ENCODE measurements at places on chromosomes 11 and 22.

DNA sequence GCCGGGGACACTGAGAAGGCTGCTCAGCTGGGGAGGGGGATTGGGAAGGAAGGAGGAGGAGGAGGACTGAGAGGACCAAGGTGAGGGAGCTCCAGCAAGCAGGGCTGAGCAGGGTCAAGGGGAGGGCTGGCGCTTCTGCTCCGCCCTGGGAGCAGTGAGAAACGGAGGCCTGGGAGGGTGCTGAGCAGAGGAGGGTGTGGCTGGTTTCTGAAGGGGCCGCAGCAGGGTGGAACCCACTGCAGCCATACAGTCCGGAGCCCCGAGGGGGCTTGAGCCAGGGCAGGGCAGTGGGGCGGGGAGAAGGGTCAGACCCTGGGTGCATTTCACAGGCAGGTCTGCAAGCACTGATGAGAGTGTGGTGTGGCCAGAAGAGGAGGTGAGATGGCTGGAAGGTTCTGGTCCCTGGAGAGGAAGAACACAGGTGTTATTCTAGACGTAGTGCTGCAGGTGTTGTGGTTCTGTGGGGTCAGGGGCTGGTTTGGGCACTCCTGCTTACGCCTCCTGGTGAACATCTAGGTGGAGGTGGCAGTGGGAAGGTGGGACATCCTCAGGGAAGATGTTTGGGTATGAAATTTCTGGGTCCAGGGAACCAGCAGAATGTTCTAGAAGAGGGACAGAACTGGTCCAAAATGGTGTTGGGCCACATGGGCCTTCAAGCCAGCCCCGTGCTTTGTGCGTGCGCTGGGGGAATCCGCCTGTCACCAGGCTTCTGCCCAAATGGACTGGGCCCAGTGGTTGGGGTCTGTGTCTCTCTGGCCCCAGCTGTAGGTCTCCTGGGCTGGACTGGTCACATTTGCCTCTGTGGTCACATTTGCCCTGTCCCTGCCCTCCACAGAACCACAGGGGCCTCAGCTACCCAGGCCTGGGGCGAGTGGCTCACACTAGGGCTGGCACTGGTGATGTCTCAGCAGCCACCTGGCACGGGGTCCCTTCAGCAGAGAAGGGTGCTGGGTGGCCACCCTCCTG lies 714.7 kb downstream of the BRD1 start:
- DNase-seq = no peak

GRCh38 chr11:46649180-46649738 lies 31.9 kb downstream of the ATG13 start:
- DNase-seq = no peak

- DNase-seq = no peak
These were observed 12.4 kb downstream of the C11orf21 start for GRCh38 chr11:2289350-2289749.

GRCh38 chr22:23837911-23838680 lies 710 bp downstream of the DERL3 start:
- peak; percentile 17 for DNase-seq

DNA sequence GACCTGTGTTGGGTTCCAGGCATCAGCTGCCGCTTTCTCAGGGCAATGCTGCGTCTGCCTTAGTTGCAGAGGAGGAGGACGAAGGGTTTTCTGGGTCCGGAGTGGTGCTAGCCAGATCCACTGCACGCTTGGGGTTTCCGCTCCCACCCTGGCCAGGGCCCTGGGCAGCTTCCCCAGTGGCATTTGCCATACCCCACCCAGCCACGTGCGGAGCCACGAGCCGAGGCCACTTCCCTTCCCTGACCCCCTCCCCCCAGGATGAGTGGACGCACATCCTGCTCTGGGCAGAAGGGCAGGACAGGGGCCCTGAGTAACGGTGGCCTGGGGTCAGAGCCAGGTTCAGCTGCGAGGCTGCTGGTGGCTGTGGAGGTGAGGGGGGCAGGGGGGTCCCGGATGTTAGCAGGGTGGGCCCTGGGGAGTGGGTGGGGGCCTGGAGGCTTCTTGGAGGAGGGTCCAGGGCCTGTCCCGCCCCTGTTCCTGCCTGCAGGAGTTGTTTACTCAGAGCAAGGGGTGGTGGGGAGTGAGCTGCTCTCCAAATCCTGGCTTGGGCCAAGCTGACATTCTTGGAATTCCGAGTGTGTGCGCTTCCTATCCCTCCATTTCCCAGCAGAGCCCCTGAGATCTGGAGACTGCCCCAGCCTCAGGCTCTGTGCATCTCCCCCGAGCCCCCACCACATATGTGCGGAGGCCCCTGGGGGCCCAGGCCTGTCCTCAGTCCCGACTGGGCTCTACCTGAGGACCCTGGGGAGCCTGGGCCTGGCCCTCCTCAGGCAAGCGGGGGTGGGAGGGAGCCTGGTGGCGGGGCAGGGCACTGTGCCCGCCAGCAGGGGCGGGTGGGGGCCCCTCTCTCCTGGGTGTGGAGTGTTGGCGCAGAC lies 1.4 kb downstream of the TSPAN4 start:
- DNase-seq = no peak

- no peak for DNase-seq
These were observed 34.2 kb downstream of the DDX10 start for GRCh38 chr11:108698844-108699642.

DNA sequence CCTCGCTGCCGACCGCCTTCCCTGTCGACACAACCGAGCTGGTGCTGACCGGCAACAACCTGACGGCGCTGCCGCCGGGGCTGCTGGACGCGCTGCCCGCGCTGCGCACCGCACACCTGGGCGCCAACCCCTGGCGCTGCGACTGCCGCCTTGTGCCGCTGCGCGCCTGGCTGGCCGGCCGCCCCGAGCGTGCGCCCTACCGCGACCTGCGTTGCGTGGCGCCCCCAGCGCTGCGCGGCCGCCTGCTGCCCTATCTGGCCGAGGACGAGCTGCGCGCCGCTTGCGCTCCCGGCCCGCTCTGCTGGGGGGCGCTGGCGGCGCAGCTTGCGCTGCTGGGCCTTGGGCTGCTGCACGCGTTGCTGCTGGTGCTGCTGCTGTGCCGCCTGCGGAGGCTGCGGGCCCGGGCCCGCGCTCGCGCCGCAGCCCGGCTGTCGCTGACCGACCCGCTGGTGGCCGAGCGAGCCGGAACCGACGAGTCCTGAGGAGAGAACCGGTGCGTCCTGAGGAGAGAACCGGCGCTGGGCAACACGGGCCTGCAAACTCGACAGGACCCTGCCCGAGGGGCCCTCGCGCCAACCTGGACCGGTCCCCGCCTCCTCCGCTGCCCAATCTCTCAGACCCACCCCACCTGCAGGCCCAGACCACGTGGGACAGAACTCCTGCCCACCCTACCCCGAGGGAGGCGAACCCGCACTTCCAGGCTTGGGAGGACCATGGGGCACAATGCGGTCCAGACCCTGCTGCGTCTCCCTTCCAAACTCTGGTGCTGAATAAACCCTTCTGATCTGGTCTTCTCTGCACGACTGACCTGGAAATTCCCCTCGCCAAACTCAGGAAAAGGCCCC lies 866 bp downstream of the GP1BB start:
- peak; percentile 21 for DNase-seq

GRCh38 chr22:46843821-46844255 lies 81.4 kb downstream of the TBC1D22A start:
- DNase-seq = no peak

DNA sequence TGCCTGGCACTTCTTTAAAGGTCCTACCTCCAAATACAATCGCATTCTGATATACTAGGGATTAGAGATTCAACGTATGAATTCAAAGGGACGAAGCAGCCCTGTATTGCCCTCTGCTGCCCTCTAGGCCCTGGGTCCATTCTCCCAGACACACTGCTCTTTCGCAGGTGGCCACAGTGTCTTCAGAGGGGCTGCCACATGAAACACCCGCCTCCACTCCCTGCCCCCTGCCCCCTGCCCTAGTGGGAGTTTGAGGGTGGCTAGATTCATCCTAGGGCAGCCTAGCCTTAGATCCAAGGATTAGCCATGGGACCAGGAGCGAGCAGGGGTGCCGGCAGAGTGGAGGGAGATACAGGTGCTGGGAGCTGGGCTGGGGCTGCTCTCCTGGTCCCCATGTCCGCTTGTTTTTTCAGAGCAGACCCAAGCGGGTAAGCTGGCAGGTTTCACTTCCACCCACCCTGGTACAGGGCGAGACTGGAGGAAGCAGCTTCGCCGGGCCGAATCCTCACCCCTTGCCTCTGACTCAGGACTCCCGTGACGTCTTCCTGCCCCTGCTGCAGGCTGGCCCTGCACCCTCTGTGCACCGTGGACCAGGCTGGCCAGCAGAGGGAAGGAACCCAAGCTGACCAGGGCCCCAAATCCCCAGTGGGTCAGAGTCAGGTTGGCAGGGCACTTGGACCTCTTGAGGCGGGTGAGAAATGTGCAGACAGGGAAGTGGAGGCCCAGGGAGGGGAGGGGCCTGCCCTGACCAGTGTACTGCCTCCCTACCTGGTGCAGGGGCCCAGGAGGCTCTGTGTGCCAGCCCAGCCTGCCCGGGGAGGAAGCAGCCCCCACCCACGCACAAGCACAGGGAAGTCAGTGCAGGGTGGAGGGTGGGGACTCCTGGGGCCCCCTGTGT lies 28.4 kb upstream of the HMOX1 start:
- peak; percentile 56 for DNase-seq

DNA sequence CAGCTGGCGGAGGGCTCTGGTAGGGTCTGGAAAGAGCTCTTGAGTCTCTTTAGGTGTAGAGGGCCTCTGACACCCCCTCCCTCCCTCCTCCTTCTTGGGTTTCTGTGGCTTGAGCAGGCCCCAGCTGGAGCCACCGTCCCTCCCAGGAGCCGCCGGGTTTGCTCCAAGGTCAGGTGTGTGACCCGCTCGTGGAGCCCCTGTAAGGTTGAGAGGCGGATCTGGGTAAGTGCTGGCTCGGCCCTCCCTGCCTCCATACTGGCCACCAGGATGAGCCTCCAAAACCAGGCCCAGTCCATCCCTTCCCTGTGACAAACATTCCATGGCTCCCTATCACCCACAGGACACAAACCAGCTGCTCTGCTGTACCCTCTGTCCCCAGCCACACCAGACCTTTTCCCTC lies 9.3 kb downstream of the PLEKHB1 start:
- DNase-seq = no peak

DNA sequence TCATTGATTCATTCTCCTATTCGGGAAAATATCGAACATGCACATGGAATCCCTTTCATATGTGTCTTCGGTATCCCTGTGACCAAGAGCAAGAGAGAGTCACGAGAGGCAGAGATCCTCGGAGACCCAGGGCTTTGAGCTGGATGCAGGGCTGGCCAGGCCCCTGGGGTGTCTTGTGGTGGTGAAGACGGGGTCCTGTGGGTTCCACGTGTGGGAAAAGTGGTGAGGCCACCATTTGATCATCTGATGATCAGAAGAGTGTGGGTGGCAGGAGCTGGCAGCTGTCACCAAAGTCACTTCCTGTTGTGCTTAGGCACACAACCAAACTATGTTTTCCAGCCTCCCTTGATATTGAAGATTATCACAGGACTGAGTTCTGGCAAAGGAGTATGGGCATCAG lies 94.0 kb downstream of the BRD1 start:
- DNase-seq = no peak

DNA sequence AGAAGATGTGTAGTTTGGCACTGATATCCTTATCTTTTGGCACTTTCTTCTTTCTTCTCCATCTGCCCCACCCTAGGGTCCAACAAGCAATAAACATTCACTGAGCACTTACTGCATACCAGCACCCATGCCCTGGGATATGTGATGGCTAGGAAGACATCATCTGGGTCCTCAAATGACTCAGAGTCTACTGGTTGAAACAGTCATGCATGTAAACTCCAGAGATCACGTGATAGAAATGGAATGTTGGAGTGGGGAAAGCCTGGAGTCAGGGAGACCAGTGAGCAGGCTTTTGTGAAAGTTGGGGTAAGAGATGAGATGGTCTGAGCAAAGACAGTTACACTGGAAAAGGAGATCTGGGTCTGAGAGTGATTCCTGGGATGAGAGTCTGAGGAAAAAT lies 724.9 kb upstream of the TENM4 start:
- no peak for DNase-seq

- DNase-seq = no peak
These were observed 29.3 kb downstream of the EIF3F start for GRCh38 chr11:8016440-8016839.

DNA sequence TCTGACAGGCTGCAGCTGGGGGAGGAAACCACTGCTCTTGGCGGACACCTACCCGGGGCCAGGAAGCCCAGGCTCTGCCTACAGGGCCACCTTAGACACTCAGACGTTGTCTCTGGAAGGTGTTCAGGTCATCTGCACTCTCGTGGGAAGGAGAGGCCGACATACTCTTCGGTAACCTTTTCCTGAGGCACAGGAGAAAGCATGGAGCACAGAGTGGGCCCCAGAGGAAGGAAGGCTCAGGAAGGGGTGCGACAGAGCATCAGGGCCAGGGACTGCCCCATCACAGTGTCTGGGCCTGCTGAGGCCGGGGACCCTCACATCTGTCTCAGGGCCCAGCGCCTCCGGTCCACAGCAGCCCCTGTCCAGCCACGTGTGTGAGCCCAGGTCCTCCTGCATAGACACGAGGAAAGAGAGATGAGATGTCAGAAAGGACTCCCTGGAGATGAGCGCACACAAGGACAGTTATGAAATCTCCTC lies 18.2 kb upstream of the TUB start:
- DNase-seq = no peak

GRCh38 chr11:19907008-19907579 lies 194.5 kb downstream of the NAV2 start:
- DNase-seq = no peak

DNA sequence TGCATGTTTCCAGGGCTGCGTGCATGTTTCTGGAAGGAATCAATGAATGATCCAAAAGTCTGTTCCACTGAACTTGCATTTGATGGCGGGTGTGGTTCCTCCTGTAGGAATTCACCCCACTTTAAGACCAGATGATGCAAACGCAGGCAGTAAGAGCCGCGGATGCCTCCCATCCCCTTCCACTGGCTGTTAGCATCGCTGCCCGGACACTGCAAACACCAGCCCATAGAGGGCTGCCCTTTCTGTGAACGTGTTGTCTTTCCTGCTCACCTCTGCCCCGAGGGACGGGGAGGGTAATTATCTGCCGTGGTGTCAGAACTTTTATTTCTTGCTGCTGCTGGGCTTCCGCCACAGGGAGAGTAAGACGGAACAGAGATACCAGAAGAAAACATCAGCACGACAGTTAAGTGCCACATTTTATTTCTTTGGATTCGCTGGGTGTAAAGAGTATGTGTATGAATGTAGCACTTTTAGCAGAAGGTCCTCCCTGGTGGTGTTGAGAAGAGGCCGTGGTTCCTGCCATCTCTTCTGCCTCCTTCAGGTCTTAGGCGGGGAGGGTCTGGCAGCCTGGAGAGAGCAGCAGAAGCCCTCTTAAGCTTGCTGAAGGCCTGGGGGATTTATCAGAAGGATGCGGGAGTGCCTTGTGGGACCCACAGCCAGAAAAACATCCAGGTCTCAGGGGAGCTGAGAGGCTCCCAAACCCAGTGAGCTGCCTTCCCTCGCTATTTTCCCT lies 53.2 kb upstream of the NECTIN1 start:
- DNase-seq = no peak

- no peak for DNase-seq
These were observed 20.4 kb upstream of the GRAMD1B start for GRCh38 chr11:123409456-123410217.

DNA sequence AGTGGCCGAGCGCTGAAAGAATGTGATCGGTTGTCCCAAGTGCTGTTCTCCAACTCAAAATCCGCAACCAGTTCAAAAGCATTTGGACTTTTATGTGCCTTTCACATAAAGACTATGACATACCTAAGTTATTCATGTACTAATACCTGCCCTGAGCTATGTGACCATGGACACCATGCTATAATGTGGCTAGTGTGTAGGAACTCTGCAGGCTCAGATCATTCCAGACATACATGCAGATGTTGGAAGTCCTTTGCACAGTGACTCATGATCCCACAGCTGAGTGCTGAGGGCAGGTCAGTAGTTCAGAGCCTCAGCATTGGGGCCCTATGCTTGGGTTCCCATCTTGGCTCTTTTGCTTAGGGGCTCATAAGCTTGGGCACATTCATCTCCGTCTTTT lies 95.4 kb downstream of the IGLL1 start:
- no peak for DNase-seq

- no peak for DNase-seq
These were observed 14.7 kb upstream of the ARHGAP8 start for GRCh38 chr22:44737406-44738346.
